A549 treated with AZD2906 at 1 μM for 4 hours (cell line): ENCODE measurements at places on chromosomes 7 and 10. TPM values are rescaled to one million over a fixed set of nuclear protein-coding genes. Genes with fewer than 3 reads are reported as not detected.

Gene SYT15
- total RNA-seq: 1.9 to 3.0 TPM (median 2.1 TPM) in 5 replicates

Gene OR2A1
- not detected in 5 replicates for total RNA-seq

Gene CALHM3
- 0.23 to 0.52 TPM (median 0.35 TPM) in 5 replicates for total RNA-seq

Gene ODAD2
- 0.08 to 0.17 TPM in 2 of 5 replicates, not detected in the others for total RNA-seq

Gene COL13A1
- 0.17 to 0.32 TPM (median 0.29 TPM) in 5 replicates for total RNA-seq

Gene CDHR1
- 0.07 to 0.13 TPM (median 0.10 TPM) in 5 replicates for total RNA-seq

Gene FXYD4
- total RNA-seq: not detected in 5 replicates

Gene HTRA1
- total RNA-seq: 47.9 to 56.4 TPM (median 48.7 TPM) in 5 replicates

Gene CALD1
- 147 to 258 TPM (median 211 TPM) in 5 replicates for total RNA-seq

Gene TEX47
- not detected in 5 replicates for total RNA-seq

Gene OR2A12
- not detected in 5 replicates for total RNA-seq

Gene AASS
- total RNA-seq: 0.06 to 0.14 TPM (median 0.10 TPM) in 5 replicates

Gene MRC1
- total RNA-seq: 0.01 to 0.02 TPM (median 0.02 TPM) in 4 of 5 replicates, not detected in the other

Gene CACNB2
- total RNA-seq: 0.06 TPM in 1 of 5 replicates, not detected in the others

Gene PRSS37
- total RNA-seq: not detected in 5 replicates

Gene GBF1
- total RNA-seq: 22.8 to 26.4 TPM (median 23.9 TPM) in 5 replicates

Gene GRID2IP
- total RNA-seq: not detected in 5 replicates
